ENCODE measurements at places on chromosomes 3 and 15.

DNA sequence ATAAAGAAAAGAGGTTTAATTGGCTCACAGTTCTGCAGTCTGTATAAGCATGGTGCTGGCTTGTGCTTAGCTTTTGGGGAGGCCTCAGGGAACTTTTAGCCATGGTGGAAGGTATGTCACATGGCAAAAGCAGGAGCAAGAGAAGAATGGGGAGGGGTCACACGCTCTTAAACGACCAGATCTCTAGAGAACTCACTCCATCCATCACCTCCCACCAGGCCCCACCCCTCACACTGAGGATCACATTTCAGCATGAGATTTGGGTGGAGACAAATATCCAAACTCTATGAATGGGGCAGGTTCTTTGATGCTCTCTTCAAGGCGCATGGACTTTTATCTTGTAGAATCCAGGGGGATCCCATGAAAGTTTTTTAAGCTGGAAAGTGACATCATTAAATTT, 75.7 kb downstream of the ITPR1 start:
- DNase-seq: no peak

- no peak for DNase-seq
Observed at GRCh38 chr3:133377396-133377795, 22.5 kb upstream of the BFSP2 start.

- DNase-seq: no peak
Observed at GRCh38 chr15:80591471-80591870, 103.6 kb upstream of the ABHD17C start.

DNA sequence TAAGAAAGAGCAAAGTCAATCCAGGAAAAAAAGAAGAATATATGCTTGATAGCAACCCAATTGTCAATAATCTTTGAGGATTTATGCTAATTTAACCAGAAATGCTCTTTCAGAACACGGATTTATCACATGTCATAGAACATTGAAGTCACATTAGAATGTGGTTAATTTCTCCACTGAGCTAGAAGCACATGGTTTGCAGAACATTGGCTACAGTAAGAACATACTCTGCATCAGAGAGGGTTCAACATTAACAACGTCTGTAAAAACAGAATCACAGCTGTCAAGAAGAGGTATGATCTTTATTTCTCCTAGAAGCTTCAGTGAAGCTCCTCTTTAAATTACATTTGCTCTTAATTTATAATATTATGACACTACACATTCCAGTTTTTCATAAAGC, 619.7 kb upstream of the AGTR1 start:
- DNase-seq: no peak

DNA sequence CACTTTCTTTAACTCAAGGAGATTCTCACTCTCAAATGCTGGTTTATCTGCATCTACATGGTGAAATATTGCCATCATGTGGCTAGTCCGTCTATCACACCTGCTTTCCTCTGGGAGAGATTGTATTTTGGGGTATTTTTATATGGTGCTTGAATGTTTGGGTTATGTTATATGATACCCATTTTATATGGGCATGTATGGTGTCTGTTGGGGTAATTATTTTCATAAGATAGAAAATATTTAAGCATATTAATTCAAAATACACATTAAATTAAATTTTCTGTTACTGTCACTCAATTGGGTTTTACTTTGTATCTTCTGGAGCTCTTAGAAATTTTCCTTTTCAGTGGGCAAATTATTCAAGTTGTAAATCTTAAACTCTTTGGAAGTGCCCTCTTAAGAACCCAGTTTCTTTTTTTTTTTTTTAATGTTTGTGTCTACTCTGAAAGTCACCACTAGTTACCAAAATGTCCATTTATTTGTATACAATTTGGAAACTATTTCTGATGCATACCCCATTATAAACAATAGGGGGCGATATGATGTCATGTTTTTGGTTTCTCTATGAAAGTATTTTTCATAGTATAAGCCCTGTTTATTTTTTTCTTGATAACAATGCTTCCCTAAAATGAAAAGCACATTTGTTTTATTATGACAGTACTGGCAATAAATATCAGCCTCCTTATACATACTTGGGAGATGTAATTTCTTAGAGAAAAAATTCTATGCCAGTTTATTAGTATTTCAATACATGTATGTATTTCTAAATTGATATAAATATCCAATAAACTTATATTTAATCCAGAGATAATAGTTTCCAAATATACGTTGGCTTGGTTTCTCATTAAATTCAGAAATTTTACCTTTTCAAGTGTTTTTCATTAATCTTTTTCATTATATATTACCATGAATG, 36.1 kb upstream of the PLSCR5 start:
- DNase-seq: no peak

DNA sequence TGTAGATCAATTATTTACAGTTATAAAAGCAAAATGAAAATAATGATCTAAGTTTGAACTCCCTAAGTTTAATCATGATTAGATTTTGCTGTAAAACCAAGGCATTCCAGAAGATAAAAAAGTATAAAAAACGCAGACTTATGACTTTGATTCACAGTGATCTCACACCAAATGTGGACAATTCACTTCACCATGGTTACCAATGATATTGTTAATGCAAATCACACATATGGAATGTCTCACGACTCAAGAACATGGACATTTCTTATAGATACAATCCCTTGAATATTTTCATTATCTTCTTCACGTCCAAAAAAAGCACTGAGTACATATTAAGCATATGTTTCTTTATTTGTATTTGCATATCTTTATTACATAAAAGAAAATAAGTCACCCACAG, 1054.2 kb downstream of the NAALADL2 start:
- DNase-seq: no peak

Data from central memory CD4-positive, alpha-beta T cell (primary cell).